ENCODE measurements at places on chromosomes 7 and 10.

DNA sequence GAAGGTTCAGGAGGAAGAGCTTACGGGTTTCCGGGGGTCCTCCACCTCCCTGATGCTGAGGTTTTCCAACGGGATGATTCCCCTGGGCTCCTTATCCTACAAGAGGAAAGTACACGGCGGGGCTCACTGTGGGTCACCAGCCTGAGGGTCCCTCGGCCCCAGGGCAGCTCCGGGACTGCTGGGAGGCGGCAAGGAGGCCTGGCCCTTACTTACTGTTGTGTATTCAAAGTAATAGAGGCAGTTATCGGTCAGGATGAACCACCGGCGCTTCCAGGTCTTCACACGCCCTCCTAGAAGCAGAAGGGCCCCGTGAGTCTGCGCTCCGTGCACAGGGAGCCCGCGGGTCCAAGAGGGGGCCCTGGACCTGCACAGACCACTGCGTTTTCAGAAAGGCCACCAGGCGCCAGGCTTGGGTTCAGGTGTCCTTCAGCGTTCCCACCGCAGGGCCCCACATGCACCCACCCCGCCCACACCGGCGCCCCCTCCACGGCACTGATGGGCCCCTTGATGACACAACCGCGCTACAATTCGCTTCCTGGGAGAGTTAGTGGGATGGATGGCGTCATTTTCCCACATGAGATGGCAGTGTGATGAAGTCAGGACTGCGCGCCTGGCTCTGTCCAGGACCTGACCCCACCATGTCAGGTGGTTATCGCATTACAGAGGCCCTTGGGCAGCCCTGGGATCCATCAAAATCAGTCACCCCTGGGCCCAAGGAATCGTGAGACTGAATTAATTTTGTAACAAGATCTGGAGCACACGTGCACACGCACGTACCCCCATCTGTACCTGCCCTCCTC is 106.7 kb downstream of the CYTH3 start:
- DNase-seq, result no peak

- no peak for DNase-seq
Observed at GRCh38 chr10:1020460-1020859, 5.2 kb downstream of the IDI2 start.

DNA sequence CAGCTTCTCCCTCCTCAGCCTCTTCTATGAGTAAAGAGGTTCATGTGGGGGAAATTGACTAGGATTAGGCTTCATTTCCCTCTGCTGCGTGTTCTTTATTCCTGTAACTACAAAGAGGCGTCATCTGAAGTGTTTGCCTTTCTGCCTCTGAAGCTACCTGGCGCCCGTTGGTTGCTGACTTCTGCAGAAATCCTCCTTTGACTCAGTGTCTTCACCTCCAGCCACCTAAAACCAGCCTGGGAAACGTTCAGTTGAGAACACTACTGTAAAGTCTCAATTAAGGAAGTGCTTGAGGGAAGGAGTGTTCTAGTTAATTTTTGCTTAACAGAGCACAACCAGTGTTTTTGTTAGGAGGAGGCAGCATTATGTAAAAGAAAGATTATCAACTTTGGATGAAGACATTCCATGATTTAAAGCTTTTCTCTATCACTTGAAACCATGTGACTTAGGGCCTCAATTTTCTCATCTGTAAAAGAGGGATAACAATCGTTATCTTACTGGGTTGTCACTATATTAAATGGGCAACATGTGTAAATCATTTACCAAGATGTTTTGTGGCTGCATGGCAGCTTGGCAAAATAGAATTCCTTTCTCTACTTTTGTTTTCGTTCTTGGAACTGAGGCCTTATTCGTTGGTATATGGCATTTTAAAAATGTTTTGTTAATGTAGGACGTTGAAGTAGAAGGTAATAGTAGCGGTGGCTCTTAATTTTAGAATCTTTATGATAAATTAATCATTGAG is 642.9 kb downstream of the SDK1 start:
- DNase-seq, result no peak

GRCh38 chr10:20207653-20208052 is 391.4 kb downstream of the PLXDC2 start:
- no peak for DNase-seq

DNA sequence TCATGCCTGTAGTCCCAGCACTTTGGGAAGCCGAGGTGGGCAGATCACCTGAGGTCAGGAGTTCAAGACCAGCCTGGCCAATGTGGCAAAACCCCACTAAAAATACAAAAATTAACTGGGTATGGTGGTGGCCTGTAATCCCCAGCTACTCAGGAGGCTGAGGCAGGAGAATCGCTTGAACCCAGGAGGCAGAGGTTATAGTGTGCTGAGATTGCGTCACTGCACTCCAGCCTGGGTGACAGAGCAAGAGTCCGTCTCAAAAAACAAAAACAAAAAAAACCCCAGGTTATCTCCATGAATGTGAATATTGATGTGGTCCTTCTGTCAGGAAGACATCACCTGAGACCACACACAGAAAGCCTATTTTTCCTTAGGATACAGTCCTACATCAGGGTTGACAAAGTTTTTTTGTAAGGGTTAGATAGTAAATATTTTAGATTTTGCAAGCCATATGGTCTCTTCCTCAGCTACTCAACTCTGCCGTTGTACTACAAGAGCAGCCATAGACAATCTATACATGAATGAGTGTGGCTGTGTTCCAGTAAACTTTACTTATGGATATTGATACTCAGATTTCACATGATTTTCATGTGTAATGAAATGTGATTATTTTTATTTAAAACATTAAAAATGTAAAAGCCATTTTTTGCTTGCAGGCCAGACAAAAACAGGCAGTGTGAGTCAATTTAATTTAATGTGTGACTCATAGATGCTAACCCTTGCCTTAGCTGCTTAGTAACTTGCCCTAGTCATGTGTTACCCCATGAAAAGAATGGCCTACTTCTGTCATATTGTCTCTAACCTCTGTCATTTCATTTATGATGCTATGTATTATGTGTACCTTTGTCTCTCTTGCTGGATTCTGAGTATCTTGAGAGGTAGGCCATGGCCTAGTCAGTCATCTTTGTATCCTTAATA is 78.1 kb downstream of the TPST1 start:
- DNase-seq, result no peak

DNA sequence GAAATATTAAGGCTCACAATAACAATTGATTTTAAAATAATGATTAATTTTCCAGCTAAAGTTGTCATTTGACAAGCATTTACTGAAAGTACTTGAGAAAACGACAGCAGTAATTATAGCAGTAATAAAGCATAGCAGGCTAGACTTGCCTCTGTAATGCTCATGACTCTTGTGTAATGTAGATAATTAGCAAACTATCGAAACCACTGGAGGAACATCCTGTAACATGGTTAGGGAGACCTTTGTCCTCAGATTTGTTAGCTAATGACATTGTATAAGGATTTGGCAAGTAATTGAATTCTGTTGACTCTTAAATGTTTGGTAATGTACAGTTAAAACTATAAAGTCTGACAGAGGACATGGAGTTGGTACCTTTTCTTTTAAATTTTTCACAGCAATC is 24.8 kb downstream of the ARL4A start:
- DNase-seq, result no peak

GRCh38 chr10:93149761-93150160 is 76.1 kb downstream of the CYP26A1 start:
- no peak for DNase-seq

DNA sequence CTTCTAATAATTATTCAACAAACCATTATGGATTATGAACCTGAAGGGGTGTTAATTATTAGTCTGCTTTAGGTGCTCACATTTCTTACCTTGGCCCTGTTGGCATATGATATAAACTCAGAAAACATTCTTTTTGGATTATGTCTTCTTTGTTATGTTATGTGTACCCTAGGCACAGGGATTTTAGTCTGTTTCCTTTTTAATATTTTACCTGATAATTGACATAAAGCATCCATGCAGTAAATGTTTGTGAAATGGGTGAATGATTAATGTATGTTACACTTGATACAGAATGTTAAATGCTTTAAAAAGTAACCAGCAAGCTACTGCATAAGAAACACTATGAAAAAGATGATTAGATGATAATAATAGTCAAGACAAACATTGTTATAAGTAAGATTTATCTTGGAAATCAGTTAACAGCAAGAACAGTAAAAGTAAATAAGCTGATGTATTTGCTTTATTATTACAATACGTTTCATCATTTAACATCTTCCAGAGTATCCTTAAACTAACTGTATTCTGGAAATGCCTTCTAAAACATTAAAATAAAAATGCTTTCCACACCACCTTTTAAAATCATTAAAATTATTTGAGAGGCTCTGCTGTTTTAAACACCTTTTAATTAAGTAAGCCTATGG is 204.7 kb downstream of the RELN start:
- DNase-seq, result no peak

- no peak for DNase-seq
Observed at GRCh38 chr7:139106959-139107358, 2.6 kb downstream of the ZC3HAV1 start.

DNA sequence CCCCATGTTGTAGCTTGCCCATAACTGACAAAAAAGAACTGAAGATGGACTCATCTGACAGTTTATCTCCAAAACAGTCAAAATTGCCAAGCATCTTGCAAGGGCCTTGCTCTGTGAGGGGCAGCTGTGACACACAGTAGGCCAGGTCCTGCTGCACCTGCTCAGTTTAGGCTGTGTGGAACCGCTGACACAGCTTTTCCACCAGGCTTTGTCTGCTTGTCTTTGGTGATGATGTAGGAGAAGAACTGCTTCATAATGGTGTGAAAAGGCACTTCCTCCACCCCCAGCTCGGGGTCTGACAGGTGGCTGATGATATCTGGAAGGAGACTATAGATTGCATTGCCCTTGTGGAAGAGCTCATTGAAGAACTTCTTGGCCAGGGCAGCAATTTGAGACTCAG is 92.6 kb downstream of the NPSR1 start:
- no peak for DNase-seq

DNA sequence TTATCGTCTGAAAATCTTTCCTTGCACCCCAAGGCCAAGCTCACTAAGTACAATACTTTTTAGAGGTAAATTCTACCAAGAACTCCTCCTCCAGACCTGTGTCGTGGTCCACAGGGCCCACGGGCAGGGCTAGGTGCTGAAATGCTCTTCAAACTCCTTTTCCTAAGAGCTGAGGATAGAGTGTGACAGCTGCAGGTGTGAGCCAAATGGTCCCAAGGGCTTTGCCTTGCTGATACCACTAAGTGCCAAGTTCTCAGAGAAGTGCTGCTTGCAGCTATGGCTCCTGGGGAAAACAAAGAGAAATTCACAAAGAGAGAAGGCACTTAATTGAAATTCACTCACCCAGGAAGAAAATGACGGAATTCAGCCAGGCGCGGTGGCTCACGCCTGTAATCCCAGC is 868.9 kb upstream of the AUTS2 start:
- peak; percentile 54 for DNase-seq

DNA sequence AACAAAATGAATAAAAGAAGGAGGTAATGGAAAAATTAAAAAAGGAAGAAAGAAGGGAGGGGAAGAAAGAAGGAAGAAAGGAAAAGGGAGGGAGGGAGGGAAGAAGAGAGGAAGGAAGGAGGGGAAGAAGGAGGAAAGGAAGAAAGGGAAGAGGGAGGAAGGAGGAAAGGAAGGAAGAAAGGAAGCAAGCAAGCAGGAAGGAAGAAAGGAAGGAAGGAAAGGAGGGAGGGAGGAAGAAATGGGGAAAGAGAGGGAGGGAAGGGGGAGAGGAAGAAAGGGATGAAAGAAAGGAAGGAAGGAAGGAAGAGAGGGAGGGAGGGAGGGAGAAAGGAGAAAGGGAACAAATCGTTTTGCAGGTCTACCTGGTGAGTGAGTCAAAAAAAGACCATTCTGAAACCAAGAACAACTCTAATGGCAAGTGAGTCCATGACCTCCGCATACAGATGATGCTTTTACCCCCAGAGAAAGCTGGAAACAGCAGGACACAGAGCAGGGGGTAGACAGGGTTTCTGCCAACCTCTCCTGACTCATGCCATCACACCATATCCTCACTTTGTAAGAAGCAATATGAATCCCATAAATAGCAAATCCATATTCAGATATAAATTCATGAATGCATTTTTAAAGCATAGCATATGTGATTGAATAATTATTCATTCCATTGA is 1112.9 kb upstream of the AUTS2 start:
- DNase-seq, result no peak

GRCh38 chr10:42623929-42624328 is 14.4 kb downstream of the ZNF33B start:
- DNase-seq, result no peak

- no peak for DNase-seq
Observed at GRCh38 chr10:42553064-42553407, 85.3 kb downstream of the ZNF33B start.

DNA sequence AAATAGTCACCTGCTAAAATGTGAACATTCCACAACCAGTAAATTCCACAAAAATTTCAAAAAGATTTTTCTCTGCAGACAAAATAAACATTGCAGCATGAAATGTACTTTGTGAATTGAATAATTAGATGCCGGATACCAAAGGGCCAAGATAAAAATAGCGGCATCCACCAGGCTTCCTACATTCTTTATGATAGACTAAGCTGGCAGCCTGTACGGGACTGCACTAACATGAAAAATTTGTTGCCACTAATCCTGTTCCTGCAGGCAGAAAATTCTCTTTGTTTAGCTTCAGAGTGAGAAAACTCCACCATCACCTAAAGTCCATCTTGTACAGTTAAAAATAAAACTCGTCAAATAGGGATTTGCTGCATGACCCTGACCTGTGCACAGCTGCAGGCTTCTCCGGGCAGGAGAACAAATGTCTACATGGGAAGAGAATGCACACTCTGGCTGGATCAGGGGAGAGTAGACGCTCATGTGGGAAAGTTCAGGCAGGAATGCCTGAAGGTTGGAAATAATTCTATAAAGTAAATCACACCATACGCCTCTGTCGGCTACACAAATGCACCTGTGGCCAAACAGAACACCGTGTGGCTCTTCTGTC is 15.6 kb upstream of the ADO start:
- no peak for DNase-seq

- DNase-seq, result no peak
Observed at GRCh38 chr7:38438970-38439369, 165.5 kb upstream of the TARP start.

Measured in retina (tissue), 1 donor.